ENCODE measurements at places on chromosomes 1 and 21.

GRCh38 chr1:52153898-52154297 is 12.0 kb downstream of the ZFYVE9 start:
- no peak for DNase-seq

DNA sequence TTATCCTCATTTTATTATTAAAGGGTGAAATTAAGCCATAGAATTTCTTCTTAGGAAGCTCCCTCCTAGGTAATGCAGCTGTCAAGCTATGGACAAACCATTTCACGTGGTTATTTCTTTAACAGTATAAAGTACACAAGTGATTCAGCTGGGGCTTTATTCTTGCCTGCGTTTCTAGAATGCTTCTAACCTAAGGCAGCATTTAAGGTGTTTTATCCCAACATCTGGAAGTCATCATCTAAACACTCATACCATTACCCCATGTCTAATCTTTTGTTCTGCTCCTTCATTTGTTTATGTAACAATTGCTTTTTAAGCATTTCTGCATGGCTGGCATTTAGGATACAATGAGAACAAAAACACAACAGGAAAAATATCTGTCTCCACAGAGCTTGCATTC is 829.2 kb upstream of the ADAMTS5 start:
- DNase-seq: no peak

DNA sequence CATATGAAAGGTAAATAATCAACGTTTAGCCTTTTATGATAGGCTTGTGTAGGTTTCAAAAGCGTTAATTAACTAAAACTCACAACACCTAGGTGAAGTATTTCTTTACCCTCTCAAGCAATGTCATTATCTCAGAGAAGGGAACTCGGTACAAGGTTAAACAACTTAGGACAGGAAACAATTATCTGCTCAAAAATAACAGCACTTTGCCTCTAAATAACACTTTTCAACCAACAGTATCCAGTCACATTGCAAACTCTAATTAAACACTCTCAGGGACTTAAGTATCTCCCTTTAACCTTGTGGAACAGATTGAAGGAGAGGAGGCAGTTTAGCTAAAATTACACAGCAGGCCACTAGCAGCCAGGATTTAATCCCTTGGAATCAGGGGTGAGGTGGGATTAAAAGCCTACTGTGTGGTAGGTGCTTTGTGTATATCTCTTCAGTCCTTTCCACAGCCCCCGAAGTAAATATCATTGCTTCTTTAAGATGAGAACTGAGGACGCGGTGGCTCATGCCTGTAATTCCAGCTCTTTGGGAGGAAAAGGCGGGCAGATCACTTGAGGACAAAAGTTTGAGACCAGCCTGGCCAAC is 5.2 kb upstream of the AKNAD1 start:
- no peak for DNase-seq

- peak; percentile 92 for DNase-seq
Observed at GRCh38 chr1:83998498-83999315, at the start of gene TTLL7. TSS of gene TTLL7 (minus strand) at chr1:83999132. CDS start at chr1:83952211, 46,921 bp downstream.

DNA sequence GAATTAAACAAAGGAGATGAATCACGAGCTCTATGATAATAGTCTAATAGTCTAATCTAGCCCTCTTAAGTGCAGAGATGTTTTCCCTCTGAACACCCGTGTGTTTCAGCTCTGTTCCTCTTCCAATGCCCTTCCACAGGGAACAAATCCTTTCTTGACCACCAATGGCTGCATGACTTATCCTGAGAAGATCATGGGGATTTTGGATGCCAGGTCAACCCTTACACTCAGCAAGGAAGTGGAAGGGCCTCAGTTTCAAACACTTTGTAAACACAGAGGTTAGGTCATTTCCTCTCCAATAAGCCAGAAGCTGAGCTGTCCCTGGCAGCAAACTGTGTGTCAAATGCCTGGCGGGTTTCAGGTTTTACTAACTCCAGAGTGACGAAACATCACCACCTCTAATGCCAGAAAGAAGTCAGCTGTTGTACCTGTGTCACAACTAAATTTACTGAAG is 200.0 kb downstream of the GABPA start:
- DNase-seq: no peak

- DNase-seq: no peak
Observed at GRCh38 chr1:1185101-1185765, 11.6 kb downstream of the TTLL10 start.

- DNase-seq: no peak
Observed at GRCh38 chr1:216907100-216907499, 183.9 kb upstream of the ESRRG start.

DNA sequence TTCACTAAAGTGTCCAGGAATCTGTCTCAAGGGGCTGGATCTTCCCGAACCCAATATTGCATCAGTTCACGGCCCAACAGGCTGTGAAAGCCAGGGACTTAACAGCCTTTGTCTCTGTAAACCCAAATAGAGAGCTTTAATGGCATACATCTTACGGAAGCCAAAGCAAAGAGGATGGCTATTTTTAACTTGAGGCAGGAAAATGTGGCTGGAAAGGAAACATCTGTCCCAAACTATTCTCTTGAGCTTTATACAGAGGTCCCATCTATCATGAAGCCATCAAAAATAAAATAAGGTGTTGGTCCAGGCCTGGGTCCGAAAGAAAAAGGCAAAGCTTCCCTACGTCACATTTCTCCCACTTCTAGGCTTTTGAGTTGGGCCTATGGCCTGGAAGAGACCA is 7.7 kb upstream of the CD34 start:
- DNase-seq: no peak

DNA sequence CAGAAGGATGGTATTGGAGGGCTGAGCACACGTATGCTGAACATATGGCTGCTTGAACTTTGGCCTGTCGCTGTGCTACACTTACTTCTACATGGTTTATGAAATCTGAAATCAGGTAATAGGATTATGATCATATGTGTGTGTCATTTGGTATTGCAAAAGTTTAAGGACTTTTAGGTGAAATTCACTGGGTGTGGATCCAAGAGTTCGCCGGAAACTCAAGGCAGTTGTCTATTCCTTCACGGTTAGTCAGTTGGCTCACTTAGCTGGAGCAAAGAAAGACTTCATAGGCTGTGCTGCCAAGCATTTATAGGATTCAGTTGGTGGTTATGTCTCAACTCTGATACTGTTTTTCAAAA is 927 bp downstream of the UAP1 start:
- peak; percentile 16 for DNase-seq

DNA sequence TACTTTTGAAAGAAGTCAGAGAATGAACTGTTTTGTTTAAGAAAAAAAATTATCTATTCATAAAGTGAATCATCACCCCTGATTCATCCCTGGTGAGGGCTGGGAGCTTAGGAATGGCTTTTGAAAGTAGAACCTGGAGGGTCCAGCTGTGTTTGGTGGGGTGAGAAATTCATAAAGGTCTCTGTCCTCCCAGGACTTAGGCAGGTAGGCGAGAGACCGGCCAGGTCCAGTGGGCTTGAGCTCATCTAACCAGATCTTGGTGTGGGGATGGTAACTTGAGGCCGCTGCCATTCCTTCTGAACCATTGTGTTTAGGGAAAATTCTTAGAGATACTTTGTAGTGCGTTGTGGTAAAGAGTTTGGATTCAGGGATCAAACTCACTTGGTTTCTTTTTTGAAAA is 156.8 kb upstream of the TNR start:
- no peak for DNase-seq

DNA sequence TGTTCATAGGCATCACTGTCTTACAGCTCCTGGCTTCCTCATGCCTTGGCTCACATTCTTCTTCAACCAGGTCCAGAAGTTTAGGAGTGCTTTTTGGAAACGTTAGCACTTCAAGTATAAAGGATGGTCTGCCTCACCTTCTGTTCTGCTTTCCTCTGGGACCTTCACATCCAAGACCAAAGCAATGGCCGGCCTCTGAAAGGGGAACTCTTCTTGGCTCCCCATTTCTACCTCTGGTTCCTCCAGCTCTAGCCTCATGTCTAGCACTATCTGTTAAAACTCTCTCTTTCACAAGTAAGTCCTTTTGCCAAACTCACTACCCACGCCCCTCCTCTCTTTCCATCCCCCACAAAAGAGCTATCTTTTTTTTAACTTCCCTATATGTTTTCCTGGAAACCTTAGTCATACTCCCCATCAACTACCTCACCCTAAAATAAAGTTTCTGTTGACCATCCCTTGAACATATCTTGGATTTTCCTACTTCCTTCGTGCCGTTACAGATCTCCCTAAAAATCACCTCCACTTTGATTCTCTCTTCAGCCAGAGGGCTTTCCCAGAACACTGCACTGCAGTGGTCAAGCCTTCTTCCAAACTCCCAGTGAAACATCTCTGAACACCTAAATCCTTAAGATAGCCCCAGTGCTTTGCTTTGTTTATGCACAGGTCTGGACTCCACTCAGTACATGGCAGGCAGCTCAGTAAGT is 7.9 kb downstream of the SORT1 start:
- no peak for DNase-seq

- DNase-seq: no peak
Observed at GRCh38 chr1:78240755-78241154, 195.0 kb downstream of the GIPC2 start.

GRCh38 chr21:26489781-26490180 is 83.3 kb downstream of the CYYR1 start:
- DNase-seq: no peak

DNA sequence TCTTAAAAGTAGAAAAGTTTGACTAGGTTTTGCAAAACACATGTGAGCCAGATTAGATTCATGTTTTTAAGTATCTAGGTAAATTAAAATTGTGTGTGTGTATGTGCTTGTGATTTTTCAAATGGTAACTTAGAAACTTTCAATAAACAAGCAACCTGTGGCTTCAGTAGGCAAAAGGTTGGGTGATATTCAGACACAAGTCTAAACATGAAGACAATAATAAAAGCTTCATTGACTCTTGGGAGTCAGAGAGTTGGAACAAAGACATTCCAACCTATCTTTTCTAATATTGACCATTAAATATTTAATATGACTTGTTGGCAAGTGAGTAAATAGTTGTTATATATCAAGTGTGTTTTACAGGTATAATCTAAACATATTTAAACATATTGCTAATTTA is 1049.6 kb upstream of the ADGRL4 start:
- no peak for DNase-seq

GRCh38 chr1:215198021-215198420 is 115.5 kb downstream of the KCNK2 start:
- no peak for DNase-seq

GRCh38 chr1:64287071-64287470 is 83.6 kb downstream of the UBE2U start:
- DNase-seq: no peak

- no peak for DNase-seq
Observed at GRCh38 chr1:78687914-78688313, 38.3 kb downstream of the IFI44 start.

- no peak for DNase-seq
Observed at GRCh38 chr1:56295949-56296929, 283.1 kb downstream of the PLPP3 start.

DNA sequence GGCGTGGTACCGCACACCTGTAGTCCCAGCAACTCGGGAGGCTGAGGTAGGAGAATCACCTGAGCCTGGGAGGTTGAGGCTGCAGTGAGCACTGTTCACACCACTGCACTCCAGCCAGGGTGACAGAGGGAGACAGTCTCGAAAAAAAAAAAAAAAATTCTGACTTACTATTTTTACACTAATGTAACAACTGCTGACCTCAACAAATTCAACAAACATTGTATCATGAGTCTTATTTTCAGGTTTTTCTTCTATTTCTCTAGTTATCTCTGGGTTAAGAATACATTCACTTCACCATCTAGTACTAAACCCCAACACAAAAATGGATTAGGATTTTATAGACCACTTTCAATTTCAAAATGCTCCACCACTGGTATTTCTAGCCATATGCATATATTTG is 72.9 kb downstream of the UBR4 start:
- no peak for DNase-seq

DNA sequence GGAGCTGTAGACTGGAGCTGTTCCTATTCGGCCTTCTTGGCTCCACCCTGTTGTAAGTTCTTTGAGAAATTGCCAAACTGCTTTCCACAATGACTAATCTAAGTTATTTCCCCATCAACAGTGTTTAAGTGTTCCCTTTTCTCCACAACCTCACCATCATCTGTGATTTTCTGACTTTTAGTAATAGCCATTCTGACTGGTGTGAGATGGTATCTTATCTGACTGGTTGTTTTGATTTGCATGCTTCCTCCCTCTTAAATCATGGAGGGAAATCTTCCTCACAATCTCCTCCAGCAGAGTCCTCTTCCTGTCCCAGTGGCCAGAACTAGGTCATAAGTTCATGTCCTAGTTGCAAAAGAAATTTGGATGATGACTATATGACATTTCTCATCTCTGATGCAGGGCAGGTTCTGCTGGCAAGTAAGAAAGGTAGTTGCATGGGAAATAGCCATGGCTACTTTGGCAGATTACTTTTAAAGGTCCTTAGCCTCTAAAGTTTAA is 294.0 kb downstream of the LRRC40 start:
- no peak for DNase-seq

- DNase-seq: no peak
Observed at GRCh38 chr1:1351511-1352427, 2.6 kb upstream of the DVL1 start.

DNA sequence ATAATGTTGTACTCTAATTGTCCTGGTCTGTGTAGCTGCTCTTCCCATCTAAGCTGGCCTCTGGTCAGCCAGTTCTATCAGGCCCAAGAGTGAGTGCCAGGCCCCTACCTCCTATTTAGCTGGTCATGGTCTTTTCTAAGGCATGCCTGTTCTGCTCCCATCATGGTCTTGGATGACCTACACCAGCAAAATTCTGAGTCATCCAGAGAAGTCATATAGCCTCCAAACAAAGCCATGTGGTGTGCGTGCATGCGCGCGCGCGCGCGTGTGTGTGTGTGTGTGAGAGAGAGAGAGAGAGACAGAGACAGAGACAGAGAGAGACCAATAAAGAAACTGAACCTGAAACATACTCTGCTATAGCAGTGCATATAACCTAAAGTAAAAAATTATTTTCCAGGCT is 254.4 kb downstream of the BRINP2 start:
- no peak for DNase-seq

DNA sequence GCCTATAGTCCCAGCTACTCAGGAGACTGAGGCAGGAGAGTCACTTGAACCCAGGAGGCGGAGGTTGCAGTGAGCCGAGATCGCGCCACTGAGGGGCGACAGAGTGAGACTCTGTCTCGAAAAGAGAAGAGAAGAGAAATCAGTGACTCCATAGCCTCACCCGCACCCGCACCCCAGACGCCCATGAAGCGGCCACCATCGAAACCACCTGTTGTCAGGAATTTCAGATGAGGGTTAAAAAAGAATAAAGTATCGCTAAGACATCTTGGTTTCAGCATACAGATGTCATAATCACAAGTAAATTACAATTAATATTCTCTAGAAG is 47.4 kb downstream of the NPHP4 start:
- DNase-seq: no peak

GRCh38 chr1:26541816-26542711 is 12.5 kb downstream of the RPS6KA1 start:
- DNase-seq: no peak

DNA sequence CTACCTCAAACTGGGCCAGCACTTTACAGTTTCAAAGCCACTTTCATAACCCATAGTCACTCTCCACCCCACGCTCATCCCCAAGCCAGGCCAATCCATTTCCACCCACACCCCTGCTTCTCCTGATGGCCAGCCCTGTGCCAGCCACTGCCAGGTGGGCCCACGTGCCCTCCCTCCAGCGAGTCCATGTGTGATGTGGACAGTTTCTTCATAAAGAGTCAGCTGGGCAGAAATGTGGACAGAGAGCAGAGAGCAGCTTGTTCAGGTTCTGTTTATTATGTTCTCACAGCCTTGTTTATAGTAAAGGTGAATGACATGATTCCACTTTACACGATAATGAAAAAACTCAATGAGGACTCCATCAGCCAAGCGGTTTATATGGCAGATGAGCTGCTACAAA is 37.4 kb upstream of the RGS16 start:
- DNase-seq: peak; percentile 56

Data from NCI-H345 (cell line).